Lower lobe of right lung (tissue), 2 donors: ENCODE measurements at places on chromosomes 16 and 17.
A peak's percentile ranks its signal among the peaks of the same experiment; 100 is the strongest.

DNA sequence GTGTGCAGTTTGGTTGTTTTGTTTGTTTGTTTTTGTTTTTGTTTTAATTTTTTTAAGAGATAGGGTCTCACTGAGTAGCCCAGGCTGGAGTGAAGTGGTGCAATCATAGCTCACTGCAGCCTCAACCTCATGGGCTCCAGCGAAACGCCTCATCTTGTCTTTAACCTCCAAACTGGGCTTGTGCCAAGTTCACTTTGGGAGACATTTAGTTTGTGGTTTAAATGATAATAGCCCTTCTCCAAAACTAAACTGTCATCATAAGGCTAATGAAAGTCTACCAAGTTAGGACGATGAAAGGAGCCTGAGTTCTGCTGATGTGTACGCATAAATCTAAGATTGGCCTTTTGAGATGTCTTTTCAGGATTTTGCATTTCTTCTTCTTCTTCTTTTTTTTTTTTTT lies 6.5 kb upstream of the CARD14 start:
- DNase-seq = no peak

GRCh38 chr16:20141956-20142355 lies 68.3 kb upstream of the GPR139 start:
- DNase-seq = no peak

DNA sequence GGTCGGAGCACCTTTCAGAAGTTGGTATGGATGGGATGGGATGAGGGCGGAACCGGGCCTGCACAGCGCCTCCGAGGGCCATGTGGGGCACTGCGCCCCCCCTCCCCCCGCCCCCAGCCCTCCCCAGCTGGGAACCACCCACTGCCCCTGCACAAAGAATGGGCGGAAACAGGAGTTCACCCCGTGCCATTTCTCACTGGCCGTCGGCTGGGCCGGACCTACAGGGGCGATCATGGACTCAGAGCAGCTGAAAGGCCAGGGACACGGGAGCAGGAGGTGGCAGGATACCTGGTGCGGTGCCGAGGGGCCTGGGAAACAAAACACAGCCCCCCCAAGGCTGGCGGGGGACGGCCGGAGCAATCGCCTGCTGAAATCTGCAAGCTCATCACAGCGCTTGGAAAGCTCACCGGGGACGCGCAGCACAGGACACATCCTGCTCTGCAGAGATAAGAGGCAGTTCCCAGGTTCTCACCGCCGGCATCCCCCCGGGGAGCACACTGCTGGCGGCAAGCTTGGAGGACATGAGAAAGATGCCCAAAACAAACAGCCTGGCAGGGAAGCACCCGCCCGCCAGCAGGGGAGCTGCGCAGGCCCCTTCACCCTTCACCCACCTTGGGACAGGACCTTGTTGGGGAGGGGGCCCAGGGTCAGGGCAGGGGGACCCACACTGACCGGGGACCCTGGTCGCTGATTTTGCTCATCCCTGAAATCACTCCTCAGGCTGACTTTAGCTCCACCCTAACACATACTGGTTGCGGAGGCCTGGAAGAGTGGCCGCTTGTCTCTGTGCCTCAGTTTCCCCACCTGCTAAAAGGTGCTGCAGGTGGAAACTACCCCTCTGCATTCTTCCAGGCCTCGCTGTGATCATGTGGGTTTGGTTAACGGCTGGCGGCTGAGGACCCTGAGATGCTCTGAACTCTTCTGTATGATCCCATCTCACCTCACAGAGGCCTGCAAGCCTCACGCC lies 263.9 kb downstream of the C16orf95 start:
- no peak for DNase-seq

DNA sequence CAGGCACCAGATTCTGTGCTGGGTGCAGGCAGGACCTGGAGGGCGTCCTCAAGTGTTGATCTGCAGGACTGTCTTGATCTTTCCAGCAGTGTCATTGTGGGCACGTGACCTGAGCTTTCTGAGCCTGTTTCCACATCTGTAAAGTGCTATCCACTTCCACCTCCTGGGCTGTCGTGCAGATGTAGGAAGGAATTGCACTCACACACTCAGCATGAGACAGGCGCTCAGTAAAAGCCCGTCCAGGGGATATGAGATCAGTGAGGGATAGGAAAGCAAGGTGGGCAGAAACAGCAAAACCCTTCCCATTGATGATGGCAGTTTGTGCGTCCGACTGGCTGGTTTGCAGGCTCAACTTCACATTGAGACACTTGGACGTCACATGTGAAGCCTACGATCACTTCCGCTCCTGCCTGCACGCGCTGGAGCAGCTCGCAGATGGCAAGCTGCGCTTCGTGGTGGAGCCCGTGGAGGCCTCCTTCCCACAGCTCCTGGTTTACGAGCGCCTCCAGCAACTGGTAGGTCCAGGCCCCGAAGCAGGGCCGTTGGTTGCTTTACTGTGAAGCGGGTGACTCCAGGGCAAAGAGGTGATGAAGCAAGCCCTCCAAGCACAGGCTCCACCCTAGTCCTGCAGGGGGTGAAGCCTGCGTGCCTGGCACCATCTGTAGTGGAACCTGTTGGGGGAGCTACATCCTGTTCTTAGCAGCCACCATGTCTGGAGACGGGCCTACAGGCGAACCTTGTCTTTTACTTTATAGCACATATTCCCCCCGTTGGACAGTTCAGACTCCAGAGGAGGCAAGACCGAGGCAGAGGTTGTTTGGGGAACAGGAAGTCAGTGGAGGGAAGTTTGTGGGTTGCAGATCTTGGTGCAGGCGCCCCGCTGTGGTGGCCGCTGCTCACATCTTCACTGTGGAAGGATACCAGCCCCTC lies 23.0 kb downstream of the METTL22 start:
- peak; percentile 78 for DNase-seq

GRCh38 chr16:89061590-89062380 lies 31.9 kb upstream of the ACSF3 start:
- DNase-seq = no peak

DNA sequence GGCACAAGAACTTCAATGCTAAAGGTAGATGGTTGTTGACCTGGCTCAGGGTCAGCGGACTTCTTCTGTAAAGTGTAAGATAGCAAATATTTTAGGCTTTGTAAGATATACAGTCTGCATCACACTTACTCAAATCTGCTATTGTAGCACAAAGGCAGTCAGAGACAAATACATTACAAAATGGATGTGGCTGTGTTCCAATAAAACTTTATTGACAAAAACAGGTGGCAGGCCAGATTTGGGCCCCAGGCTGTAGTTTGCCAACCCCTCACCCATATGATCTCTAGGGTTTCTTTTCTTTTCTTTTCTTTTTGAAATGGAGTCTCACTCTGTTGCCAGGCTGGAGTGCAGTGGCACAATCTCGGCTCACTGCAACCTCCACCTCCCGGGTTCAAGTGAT lies 39.5 kb upstream of the TMEM132E start:
- DNase-seq = no peak

DNA sequence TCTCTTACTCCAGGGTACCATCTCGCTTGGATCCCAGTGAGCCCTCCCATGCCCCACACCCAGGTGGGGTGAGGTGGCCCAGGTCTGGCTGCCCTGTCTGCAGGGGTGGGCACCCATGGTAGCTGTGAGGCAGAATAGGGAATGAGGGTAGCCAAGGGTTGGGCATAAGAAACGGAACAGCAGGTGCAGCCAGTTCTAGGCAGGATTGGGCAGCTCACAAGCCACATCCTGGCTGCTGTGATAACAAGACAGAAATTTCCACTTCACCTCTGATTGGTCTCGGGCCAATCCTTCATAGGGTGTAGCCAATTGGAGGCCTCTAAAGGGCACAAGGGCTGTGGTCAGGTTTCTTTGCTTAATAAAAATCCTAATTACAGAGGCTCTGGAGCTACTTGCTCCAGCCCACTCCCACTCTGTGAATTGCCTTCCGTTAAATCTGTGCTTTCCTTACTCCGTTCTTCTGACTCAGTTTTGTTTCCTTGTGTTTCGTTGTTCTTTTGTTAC lies 1.5 kb upstream of the ARHGDIG start:
- no peak for DNase-seq
